GM13976 (cell line): ENCODE measurements at places on chromosomes 12 and 14.

DNA sequence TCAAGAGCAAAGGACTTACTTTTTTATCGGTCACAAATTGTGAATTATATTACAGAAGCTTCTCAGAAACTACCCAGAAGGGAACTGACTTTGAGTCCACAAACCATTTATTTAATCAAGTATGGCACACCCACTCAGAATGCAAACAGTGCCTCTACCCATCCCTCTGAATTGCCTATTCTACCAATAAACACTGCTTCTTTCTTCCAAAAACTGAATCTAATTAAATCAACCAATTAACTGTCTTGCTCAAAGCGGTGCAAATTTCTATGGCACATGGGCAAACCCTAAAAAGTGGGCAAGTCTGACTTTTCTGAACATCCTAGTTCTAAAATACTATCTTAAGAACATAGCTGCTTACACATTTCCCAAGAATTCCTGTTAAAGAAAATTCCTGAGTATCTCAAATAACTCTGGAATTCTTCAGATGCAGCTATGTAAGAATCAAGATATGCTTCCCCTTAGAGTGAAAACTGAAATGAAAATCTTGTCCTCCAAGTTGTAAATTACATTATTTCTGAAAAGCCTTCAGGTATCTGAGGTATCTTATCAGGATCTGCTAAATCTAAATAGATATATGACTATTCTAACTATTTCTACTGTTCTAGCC lies 4.3 kb downstream of the SPTLC2 start:
- DNase-seq, result no peak

GRCh38 chr12:108315486-108316105 lies 23.5 kb downstream of the CMKLR1 start:
- DNase-seq, result no peak

DNA sequence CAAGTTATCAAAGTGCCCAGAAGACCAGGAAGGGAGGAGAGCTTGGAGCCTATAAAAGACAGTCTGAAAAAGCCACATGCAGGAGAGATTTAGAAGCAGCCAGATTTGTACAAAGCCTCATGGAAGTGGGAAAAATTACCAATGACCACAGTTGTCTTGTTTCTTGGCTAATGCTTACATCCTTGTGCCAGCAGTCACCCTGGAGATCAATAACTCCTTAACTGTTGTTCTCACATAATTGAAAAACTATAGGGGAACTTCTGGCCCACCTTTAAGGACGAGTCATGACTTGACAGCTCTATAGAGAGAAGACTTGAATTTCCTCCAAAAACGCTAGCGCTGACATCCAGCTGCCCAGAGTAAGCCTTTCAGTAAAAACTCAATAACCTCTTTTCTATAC lies 313.1 kb downstream of the GALC start:
- DNase-seq, result no peak

DNA sequence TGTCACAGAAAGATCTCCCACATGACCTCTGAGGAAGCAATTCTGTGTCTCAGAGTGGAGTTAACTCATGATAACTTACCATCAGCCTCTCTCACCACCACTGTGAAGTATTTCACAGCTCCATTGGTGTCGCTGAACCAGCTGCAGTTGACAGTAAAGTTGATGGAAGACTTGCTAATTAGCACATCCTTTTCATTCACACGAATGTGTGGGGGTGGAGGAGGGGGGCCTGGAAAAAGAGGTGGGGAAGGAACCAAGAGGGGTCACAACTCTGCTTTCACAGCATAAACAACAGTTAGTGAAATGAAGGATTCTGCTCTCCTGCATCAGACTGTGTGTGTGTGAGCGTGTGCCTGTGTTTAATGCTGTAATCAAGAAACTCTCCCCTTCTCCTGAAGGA lies 82.1 kb downstream of the PTPRB start:
- DNase-seq, result no peak

- DNase-seq, result no peak
Measured at GRCh38 chr14:57987596-57988300, 121.9 kb upstream of the SLC35F4 start.

DNA sequence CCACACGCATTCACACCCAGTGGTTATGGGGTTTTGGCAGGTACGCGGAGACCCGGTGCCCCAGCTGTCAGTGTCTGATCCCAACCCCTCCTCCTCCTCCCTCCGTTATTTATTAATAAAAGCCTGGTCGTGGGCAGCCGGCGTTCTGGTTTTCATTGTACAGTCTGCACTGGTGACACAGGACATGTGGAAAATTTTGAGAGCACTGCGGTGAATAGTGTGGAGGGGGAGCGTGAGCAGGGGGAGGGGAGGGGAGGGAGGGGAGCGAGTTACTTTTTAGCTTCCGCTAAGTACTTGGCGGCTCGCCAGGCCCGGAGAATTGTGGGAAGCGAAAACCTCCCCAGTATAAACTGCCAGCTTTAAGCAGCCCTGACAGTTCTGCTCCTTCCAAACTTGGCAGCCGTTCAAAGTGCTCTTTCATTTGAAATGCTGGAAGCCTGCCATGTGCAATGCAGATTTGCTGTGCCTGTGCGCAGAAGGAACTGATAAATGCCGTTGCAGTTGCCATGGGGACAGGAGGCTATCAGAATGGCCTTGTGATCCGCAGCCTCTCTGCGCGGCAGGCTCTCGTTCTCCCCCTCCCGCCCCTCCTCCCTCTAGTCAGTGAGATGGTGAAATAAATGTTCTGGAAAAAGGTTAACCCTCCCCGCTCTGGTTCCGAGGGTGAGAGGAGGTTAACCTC lies 11.7 kb upstream of the IRF2BPL start:
- peak; percentile 75 for DNase-seq

DNA sequence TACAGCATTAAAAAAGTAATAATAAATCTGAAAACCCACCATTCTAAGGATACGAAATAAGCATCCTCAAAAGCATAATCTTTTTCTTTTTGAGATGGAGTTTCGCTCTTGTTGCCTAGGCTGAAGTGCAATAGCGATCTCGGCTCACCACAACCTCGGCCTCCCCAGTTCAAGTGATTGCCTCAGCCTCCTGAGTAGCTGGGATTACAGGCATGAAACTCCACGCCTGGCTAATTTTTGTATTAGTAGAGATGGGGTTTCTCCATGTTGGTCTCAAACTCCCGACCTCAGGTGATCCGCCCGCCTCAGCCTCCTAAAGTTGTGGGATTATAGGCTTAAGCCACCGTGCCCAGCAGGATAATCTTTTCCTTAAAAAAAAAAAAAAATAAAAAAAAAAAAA lies 4.3 kb downstream of the CCNT1 start:
- no peak for DNase-seq

GRCh38 chr14:33967138-33967537 lies 16.3 kb upstream of the EGLN3 start:
- no peak for DNase-seq

DNA sequence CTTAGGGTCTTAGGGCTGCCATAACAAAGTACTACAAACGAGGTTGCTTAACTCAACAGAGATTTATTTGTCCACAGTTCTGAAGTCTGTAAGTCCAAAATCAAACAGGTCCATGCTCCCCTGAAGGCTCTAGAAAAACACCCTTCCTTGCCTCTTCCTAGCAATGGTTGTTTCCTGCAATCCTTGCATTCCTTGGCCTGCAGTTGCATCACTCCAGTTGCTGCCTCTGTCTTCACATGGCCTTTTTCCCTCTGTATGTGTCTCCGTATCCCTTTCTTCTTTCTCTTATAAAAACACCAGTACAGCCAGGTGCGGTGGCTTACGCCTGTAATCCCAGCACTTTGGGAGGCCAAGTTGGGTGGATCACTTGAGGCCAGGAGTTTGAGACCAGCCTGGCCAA lies 17.4 kb downstream of the KCNMB4 start:
- no peak for DNase-seq

DNA sequence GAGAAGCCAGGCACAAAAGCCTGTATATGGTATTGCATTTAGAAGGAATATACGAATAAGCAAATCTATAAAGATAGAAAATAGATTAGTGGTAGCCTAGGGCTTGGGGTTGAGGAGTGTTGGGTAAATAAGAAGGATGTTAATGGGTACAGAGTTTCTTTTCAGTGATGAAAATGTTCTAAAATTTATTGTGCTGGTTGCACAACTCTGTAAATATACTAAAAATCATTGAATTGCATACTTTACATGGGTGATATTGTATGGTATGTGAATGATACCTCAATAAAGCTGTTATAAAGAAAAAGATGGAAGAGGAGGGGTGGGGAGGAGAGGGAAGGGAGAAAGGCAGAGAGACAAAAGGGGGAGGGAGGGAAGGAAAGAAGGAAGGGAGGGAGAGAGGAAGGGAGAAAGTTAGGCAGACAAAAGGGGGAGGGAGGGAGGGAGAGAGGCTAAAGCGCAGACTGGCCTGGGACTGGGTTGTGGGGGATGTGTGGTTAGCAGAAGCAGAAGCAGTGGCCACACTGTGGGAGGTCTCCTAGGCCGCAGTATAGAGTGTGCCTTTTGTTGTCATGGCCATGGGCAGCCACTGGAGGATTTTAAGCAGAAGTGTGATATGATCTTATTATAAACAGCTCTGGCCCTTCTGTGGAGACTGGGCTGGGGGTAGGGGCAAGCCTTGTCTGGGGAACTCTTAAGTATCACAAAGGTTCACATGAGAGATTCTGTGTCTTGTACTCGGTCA lies 73.6 kb upstream of the ELK3 start:
- peak; percentile 72 for DNase-seq

DNA sequence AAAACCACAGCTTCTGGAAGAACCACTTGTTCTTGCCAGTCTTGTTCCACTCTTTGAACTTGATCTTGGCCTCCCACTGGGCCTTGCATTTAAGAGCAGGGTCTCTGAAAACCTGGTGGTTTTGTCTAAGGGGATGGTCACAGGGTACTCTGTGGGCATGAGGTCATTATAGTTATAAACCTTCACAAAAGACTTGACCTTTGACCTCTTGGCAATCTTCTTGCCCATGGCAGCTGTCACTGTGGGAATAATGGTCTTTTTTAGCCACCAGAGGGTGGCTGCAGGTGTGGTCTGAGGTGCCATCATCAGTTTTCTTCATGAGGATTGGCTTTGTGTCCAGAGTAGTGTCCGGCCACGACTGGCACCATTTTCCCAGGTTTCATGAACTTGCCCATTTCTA lies 9.1 kb downstream of the ATP6V0A2 start:
- DNase-seq, result no peak

- no peak for DNase-seq
Measured at GRCh38 chr12:78085542-78086182, 255.0 kb downstream of the NAV3 start.

DNA sequence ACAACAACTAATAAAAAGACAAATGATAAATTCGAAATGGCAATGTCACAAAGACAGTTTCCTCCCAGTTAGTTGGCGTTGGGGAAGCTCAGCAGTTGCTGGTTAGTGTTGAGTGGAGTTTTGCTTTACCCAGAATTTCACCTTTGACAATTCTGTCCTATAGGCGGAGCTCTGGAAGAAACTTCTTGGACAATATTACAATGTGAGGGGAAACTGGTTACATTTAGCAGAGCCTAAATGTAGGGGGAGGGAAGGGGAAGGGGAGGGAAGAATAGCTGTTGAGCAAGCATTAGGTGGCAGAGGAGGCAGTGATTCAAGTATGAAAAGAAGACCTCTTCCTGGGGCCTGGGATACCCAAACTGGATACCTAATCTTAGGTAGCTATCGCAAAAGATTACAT lies 51.4 kb downstream of the BDKRB1 start:
- DNase-seq, result no peak

GRCh38 chr12:124740691-124741137 lies 123.0 kb downstream of the SCARB1 start:
- DNase-seq, result peak; percentile 60
